ENCODE measurements at places on chromosomes 2 and 18.

DNA sequence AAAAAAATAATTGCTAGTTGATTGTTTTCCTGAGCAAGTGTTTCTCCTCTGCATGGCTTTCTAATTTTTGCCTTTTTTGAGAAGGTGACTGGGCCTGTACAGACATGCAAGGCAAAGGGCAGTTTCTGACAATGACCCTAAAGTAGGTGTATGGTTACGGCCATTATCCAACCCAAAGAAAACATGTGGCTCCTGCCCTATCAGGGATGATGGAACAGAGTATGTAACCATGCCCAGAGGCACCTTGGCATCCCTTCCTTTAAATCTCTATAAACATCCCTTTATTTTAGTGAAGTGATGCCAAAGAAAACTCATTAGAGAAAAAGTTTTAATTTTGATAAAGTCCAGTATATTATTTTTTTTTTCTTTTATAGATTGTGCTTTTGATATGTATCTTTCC lies 217.5 kb downstream of the LPIN1 start:
- DNase-seq: no peak

GRCh38 chr2:162063899-162064298 lies 10.1 kb downstream of the DPP4 start:
- DNase-seq: no peak

GRCh38 chr2:125168442-125168841 lies 1143.4 kb downstream of the CNTNAP5 start:
- no peak for DNase-seq

- DNase-seq: no peak
Observed at GRCh38 chr2:171553236-171553635, 31.0 kb downstream of the CYBRD1 start.

DNA sequence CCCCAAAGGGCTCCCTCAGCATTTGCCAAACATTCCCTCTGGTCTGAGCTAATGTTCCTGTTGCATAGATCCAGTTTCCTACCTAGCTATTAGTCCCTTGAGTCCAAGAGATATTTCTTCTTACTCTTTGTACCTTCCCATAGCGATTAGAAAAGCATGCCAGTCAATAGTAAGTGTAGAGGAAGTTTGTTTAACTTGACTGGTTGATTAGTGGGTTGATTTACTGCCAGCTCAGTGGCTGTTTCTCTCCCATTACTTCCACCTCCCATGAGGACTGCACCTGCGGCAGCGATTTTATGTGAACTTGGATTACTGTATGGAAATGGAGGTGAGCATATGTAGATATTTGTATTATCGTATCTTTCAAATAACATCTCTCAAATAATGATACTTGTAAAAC lies 1748.4 kb upstream of the CELF4 start:
- DNase-seq: no peak

- DNase-seq: no peak
Observed at GRCh38 chr2:177242121-177242987, 22.2 kb downstream of the NFE2L2 start.
